ENCODE measurements at places on chromosomes 5 and 9. TPM values are rescaled to one million over a fixed set of nuclear protein-coding genes. Genes with fewer than 3 reads are reported as not detected.
A peak's percentile ranks its signal among the peaks of the same experiment; 100 is the strongest.

- DNase-seq, result peak; percentile 83
Measured at GRCh38 chr5:140351609-140352334, 5.4 kb upstream of the HBEGF start.

DNA sequence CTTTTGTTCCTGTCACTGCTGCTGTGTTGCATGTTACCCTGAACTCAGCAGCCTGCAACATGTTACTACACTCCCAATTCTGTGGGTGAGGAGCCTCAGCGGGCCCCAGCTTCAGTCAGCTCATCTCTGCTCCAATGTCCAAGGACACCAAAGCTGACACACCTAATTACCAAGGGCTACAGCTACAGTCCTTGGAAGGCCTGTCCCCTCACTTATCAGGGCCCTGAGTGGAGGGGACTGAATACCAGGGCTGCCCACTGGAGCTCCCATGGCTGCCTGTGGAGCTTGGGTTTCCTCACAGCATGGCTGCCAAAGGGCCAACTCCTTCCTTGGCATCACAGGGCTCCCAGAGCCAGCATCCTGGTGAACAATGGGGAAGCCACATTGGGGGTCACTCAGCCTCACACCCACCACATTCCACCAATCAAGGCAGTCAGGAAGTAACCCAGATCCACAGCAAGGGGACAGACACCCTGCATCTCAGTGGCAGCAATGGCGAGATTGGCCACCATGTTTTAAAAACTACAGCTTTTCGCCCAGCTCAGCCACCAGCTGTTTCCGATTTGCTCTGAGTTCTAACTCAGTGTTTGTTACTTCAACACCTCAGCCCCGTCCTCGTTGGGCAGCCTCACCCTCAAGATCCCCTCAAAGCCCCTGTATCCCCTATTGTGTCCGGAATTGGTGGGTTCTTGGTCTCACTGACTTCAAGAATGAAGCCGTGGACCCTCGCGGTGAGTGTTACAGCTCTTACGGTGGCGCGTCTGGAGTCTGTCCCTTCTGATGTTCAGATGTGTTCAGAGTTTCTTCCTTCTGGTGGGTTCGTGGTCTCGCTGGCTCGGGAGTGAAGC lies 18.9 kb downstream of the SEMA4D start:
- no peak for DNase-seq

DNA sequence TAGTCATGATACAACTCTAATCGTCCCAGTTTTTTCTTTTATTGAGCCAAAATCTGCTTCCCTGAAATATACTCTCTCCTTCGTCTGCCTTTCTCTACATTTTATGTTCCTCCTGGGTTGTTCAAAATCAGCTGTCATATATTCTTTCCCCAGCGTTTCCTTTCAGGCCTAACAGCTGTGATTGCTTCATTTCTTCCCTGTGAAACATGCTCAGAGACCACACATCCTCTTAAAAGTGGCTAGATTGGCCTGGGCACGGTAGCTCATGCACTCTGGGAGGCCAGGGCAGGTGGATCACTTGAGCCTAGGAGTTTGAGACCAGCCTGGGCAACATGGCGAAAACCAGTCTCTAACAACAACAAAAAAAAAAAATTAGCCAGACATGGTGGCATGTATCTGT lies 25.1 kb downstream of the NFX1 start:
- DNase-seq, result no peak

DNA sequence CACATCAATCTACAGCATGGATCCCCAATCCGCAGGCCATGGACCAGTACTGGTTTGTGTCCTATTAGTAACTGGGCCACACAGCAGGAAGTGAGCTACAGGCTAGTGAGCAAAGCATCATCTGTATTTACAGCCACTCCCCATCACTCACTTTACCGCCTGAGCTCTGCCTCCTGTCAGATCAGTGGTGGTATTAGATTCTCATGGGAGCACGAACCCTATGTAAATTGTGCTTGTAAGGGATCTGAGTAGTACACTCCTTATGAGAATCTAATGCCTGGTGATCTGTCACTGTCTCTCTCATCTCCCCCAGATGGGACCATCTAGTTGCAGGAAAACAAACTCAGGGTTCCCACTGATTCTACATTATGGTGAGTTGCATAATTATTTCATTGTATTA lies 212.7 kb upstream of the FAM174A start:
- no peak for DNase-seq

DNA sequence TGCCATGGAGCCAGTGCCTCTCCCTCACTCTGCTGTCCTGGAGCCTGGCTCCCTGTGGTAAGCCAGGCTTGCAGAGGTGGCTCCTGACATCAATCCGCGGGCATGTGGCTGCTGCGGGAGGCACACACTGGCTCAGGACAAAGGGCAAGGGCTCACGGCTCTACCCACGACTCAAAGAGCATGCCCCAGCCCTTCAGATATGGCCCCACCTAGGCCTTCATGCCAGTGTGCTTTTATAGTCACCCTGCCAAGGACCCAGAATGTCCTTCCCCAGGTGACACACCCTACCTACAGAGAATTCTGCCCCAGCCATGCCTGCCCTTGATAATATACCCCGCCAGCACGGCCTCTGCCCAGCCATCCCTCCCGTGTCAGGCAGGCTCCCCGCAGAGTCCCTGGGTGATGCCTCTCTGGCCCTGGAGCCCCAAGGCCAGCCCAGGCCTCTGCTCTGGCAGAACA lies 1.6 kb downstream of the MGAT4B start:
- DNase-seq, result no peak

DNA sequence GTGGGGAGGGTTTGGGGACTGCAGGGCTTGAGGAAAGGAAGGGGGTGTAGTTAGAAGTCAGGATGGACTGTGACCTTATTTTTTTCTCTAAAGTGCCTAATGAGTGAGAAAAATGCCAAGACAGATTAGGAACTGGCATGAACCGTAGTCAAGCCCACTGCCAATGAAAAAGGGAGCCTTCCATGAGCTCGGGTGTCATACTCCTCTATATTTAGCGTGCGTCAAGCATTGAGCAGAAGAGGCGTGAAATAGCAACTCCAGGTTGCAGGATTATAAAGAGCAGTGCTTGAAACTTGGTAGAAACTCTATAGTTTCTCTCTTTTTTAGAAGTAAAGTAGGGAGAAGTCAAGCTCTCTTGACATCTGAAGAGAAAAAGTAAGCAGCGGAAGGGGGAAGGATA lies 1.8 kb downstream of the SGCD start:
- DNase-seq, result no peak

DNA sequence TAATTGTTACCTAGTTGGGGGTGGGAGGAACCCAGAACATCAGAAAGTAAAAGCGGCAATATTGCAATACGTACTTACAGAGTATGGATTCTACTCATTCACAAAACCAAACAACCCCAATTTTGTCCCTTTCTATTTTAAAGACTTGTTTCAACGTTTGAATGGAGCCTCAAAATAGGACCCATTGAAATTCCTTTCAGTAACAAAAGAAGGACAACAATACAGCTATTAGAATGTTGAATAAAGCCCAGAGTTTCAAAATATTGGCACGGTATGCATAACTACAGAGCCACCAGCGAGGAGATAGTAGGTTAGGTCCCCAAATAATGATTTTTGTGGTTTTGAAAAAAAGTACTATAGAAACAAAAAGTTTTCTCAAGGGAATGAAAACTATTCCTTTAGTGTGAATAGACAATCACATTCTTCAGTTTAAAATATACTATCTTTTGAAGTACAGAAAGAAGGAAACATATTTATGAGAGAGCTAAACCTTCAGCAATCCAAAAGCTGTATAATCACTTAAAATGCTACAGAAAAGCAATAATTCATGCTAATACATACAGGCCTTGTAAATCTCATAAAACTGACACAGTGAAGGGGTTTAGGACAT lies 235.5 kb downstream of the RFX3 start:
- DNase-seq, result no peak

GRCh38 chr5:167513381-167513780 lies 778.1 kb upstream of the WWC1 start:
- no peak for DNase-seq

GRCh38 chr5:140273401-140273877 lies 29.5 kb downstream of the PFDN1 start:
- DNase-seq, result no peak

The CERCAM gene
- 27.9 TPM for total RNA-seq

The TXNDC8 gene
- total RNA-seq, result not detected

The NDUFS6 gene
- 31.0 TPM for total RNA-seq

The SPATA31D4 gene
- total RNA-seq, result not detected

The GRXCR2 gene
- not detected for total RNA-seq
